ENCODE measurements at places on chromosomes 11 and 22.

GRCh38 chr11:71977743-71978418 lies 20.8 kb upstream of the IL18BP start:
- peak; percentile 23 for DNase-seq

- DNase-seq = no peak
These were observed 29.3 kb downstream of the OR8B12 start for GRCh38 chr11:124514131-124514530.

- no peak for DNase-seq
These were observed 130.4 kb downstream of the SLC1A2 start for GRCh38 chr11:35288817-35289541.

GRCh38 chr22:39926753-39927152 lies 25.9 kb downstream of the GRAP2 start:
- DNase-seq = no peak

DNA sequence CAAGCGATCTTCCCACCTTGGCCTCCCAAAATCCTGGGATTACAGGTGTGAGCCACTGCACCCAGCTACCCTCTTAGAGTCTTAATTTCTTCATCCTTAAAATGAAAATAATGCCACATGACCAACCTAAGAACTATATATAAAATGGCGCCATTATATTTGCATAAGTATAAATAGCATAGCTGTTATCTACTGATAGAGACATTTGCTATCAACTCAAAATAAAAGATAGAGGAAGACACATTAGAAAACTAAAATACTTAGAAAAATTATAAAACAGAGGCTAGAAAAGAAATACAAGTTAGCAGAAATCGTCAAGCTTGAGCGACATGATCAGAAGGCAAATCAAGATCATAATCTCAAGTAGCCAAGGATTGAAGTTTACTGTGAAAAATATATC lies 6.2 kb downstream of the FAM168A start:
- DNase-seq = no peak

- peak; percentile 52 for DNase-seq
These were observed 2.4 kb upstream of the IFITM2 start for GRCh38 chr11:304915-305843.

DNA sequence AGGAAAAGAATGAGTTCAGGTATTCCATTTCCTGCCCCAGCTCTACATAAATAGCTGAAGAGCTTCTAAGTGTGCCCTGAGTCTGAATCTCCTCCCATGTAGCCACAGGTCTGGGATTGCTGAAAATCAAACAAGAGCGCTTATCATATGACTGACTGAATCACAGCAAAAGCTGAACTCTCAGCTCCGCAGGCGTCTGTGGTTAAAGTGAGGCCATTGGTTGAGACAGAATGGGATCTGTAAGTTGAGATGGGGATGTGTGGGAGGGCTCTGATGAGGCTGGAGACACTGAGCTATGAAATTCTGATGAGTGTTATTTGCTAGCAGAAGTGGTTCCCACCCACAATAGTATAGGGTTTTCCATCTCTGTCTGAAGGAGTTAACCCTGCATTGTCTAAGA lies 637.0 kb downstream of the OPCML start:
- DNase-seq = no peak

Measured in stimulated activated CD4-positive, alpha-beta T cell treated with anti-CD3 and anti-CD28 coated beads, Interleukin-12 subunit alpha, Interleukin-12 subunit beta, amount 100 ng/mL, for 4 hours (primary cell).